ENCODE measurements at places on chromosomes 4 and X.

DNA sequence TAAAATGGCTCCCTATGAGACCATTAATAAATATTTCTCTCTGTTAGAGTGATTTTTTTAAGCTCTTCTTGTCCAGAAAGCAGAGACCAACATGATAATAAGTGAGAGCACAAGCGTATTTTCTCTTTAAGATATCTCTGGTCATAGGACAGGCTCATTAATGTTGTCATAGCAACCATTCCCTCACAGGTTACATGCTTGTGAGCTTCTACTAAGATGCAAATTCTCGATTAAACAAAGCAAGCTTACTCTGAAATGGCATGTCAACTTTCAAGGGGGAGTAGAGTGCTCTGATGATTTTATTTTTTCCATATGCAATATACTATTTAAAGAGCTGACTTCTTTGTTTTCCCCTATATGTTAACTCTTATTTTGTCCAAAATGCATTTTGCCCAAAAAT, 487.2 kb upstream of the LCORL start:
- no peak for DNase-seq

DNA sequence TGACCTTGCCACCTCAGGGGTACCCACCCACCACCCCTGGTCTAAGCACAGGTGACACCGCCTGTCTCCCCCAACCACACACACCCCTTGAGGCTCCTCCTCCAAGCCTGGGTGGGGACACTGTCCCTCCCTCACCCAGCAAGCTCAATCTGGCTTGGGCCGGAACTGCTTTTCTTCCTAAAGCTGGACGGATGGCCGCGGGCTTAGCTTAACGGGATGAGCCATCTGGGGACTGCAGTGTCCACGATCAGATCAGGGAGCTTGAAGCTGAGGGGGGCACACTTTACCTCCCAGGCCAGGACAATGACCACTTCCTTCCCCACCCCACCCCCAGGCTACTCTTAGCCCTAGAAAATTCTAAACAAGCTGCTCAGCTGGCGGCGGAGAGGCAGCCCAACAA, 1.0 kb upstream of the SLC6A8 start:
- no peak for DNase-seq

GRCh38 chr4:17094159-17094875, 195.9 kb upstream of the LDB2 start:
- no peak for DNase-seq

DNA sequence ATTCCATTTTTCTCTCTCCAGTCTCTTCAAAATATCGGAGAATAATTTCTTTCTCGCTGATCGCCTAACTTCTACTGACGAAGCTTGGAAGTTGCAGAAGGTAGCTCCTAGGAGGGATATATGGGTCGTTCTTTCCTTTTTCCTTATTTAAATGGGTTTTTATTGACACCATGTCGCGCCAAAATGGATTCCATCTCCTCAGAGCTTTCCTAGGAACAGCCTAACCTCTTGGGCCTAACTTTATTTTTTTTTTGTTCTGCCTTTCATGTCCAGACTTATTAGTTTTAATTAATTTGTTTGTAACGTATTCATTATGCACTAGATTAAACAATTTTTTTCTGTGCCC, 359.4 kb upstream of the ZCCHC13 start:
- no peak for DNase-seq

GRCh38 chrX:134375691-134376090, 84.3 kb upstream of the HPRT1 start:
- no peak for DNase-seq

DNA sequence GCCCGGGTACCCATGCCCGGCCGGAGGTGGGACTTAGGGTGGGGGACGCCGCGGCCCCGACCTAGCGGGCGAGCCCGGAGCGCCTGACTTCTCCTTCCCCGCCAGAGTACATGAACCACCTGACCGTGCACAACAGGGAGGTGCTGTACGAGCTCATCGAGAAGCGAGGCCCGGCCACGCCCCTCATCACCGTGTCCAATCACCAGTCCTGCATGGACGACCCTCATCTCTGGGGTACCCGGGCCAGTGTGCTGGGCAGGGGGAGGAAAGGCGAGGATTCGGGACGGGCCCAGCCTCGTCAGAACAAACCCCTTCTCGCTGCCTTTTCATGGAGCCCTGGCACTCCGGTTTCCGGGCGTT, 622 bp downstream of the TAFAZZIN start:
- DNase-seq = peak; percentile 74

- peak; percentile 21 for DNase-seq
Observed at GRCh38 chr4:54961357-54961975, 163.9 kb downstream of the KDR start.

GRCh38 chr4:155761916-155762315, 3.1 kb downstream of the GUCY1B1 start:
- no peak for DNase-seq

- DNase-seq = no peak
Observed at GRCh38 chr4:32988165-32988811, 2268.1 kb downstream of the PCDH7 start.
